Immature natural killer cell (primary cell): ENCODE measurements at places on chromosomes 7 and 10.

DNA sequence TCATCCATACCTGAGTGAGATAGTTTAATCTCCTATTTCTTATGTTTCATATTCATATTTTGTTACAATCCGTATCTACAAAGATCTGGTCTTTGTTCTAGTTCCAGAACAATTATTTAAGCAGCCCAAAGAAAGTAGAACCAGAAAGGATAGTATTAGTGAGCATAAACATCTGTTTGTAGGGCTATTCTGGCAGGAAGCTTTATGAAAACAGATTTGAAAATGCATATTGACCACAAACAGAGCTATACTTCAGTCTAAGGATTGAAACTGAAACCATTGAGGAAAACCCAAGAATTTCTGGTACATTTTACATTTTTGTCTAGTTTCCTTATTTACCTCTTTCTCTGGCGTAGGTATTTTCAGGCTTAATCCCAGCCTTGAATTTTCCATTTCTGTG lies 28.1 kb downstream of the LRGUK start:
- no peak overlapping the region for H3K27ac ChIP-seq
- H3K36me3 ChIP-seq, result peaks cover 4% of the 10 kb centered on the region
- peaks cover 3% of the 10 kb centered on the region for H3K27me3 ChIP-seq
- no peak for DNase-seq
- H3K4me1 ChIP-seq, result no peaks in the 10 kb centered on the region

- peak within 1 kb of the TSS; percentile 71 for H3K4me3 ChIP-seq
- H3K4me1 ChIP-seq, result peaks cover 33% of the 10 kb centered on the region
- DNase-seq, result no peak
- H3K27me3 ChIP-seq, result peaks cover 48% of the 10 kb centered on the region
- no peak within 1 kb of the TSS for H3K27ac ChIP-seq
Measured at GRCh38 chr7:20786779-20787659, at the start of gene SP8. Gene SP8 (minus strand): TSS chr7:20786886. CDS start chr7:20786798, 88 bp downstream.

- no peak for DNase-seq
- H3K4me1 ChIP-seq, result peaks cover 12% of the 10 kb centered on the region
- peaks cover 8% of the 10 kb centered on the region for H3K27me3 ChIP-seq
- H3K27ac ChIP-seq, result no peak overlapping the region
Measured at GRCh38 chr10:13743963-13744362, 157.2 kb downstream of the PRPF18 start.

DNA sequence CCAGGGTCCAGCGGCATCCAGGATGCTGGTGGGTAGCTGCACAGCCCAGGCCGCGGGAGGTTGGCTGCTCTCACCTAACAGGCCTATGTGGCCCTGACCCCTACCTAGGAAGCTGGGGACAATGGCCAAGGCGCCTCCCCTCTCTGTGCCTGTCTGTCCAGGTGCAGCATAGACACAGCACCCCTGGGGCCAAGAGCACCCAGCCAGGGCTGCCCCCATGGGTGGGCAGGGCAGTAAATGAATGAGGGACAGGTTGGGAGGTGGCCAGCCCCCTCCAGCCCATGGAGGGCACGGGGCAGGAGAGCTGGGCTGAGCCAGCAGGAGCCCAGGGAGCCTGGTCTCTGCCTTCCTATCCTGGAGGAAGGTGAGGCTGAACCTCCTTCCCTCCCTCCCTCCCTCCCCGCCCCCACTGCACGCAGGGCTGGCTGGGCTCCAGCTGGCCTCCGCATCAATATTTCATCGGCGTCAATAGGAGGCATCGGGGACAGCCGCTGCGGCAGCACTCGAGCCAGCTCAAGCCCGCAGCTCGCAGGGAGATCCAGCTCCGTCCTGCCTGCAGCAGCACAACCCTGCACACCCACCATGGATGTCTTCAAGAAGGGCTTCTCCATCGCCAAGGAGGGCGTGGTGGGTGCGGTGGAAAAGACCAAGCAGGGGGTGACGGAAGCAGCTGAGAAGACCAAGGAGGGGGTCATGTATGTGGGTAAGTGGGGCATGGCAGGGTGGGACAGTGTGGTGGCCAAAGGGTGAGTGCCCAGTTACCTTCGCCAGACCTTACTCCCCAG lies at the start of gene SNCG:
TSS of gene SNCG (plus strand) at position 484 of the 785 bp plus-strand sequence. CDS start at position 583, 99 bp downstream.
- H3K27me3 ChIP-seq, result no peaks in the 10 kb centered on the region
- no peaks in the 10 kb centered on the region for H3K36me3 ChIP-seq
- no peaks in the 10 kb centered on the region for H3K4me1 ChIP-seq
- H3K27ac ChIP-seq, result no peak within 1 kb of the TSS
- no peak for DNase-seq

- no peak for DNase-seq
- peaks cover 54% of the 10 kb centered on the region for H3K4me1 ChIP-seq
- peaks cover 3% of the 10 kb centered on the region for H3K27me3 ChIP-seq
- H3K27ac ChIP-seq, result no peak overlapping the region
Measured at GRCh38 chr10:80174641-80175395, 30.5 kb downstream of the ANXA11 start.

GRCh38 chr10:71272056-71272771 lies 46.8 kb upstream of the SLC29A3 start:
- no peak overlapping the region for H3K27ac ChIP-seq
- no peak for DNase-seq
- peaks cover 2% of the 10 kb centered on the region for H3K27me3 ChIP-seq
- no peaks in the 10 kb centered on the region for H3K4me1 ChIP-seq

DNA sequence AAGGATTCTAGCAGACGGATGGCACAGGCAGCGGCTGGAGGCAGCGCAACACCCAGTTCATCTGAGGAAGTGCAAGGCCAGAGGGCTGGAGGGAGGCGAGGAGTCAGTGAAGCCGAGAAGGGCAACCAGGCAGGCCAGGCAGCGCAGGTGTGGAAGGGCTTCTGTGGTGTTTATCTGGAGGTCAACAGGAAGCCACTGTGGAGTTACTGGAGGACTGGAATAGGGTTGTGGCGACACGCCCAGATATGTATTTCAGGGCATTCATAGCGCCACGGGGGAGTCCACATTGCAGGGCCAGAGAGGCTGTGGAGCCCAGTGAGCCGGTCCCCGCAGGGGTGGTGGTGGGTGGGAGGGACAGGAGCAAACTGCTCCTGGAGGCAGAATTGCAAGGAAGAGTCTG lies 150.6 kb downstream of the CDH23 start:
- H3K4me3 ChIP-seq, result no peak overlapping the region
- no peaks in the 10 kb centered on the region for H3K4me1 ChIP-seq
- no peaks in the 10 kb centered on the region for H3K36me3 ChIP-seq
- H3K27me3 ChIP-seq, result no peaks in the 10 kb centered on the region
- H3K27ac ChIP-seq, result no peak overlapping the region
- no peak for DNase-seq

DNA sequence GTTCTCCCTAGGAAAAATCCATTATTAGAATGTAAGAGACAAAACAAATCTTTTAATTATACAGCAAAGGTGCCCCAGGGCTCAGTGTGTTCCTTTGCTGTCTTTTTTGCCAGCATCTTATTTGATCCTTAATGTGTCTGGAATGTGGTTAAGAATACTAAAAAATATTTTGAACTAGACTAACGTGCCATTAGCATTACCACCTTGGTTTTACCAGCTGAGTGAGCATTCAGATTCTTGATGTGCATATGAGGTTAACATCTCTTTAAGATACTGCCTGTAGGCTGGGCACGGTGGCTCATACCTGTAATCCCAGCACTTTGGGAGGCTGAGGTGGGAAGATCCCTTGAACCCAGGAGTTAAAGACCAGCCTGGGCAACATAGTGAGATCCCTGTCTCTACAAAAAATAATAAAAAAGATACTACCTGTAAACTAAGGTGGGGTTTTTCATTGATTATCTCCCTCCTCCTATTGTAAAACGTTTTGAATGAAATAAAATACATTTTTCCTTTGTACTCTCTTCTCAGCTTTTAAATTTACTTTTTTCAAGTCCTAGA lies 96.6 kb downstream of the CCNY start:
- peaks cover 78% of the 10 kb centered on the region for H3K4me1 ChIP-seq
- H3K27ac ChIP-seq, result no peak overlapping the region
- H3K4me3 ChIP-seq, result no peak overlapping the region
- H3K36me3 ChIP-seq, result no peaks in the 10 kb centered on the region
- H3K27me3 ChIP-seq, result peaks cover 2% of the 10 kb centered on the region
- DNase-seq, result no peak

DNA sequence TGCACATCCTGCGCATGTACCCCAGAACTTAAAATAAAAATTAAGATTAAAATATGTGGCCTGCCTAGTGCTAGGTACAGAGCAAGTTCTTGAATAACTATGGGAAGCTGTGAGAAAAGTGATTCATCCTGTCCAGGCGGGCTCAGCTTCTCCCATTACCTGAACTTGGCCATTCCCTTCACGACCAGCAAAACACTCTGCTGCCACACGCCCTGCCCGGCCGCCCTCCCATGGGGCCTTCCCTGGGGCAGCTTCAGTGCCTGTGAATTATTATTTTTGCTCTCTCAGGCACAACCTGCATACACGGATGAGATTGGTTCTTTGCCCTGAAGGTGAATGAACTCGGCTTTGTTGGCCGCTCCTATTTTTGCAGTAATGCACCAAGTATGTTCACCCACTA lies 209.2 kb upstream of the SHH start:
- peaks cover 7% of the 10 kb centered on the region for H3K27me3 ChIP-seq
- H3K27ac ChIP-seq, result no peak overlapping the region
- no peaks in the 10 kb centered on the region for H3K4me1 ChIP-seq
- H3K36me3 ChIP-seq, result no peaks in the 10 kb centered on the region

GRCh38 chr7:39971924-39972323 lies 21.9 kb downstream of the CDK13 start:
- DNase-seq, result no peak
- H3K27me3 ChIP-seq, result peaks cover 14% of the 10 kb centered on the region
- no peaks in the 10 kb centered on the region for H3K36me3 ChIP-seq
- peaks cover 78% of the 10 kb centered on the region for H3K4me1 ChIP-seq
- H3K27ac ChIP-seq, result peak overlapping the region; percentile 15
- H3K4me3 ChIP-seq, result peak overlapping the region; percentile 15

- peaks cover 2% of the 10 kb centered on the region for H3K4me1 ChIP-seq
- no peak overlapping the region for H3K27ac ChIP-seq
- H3K36me3 ChIP-seq, result no peaks in the 10 kb centered on the region
- no peak for DNase-seq
- no peak overlapping the region for H3K4me3 ChIP-seq
Measured at GRCh38 chr10:113056441-113057021, 106.5 kb downstream of the TCF7L2 start.

- H3K27ac ChIP-seq, result no peak overlapping the region
- DNase-seq, result no peak
- peaks cover 15% of the 10 kb centered on the region for H3K27me3 ChIP-seq
- no peak overlapping the region for H3K4me3 ChIP-seq
Measured at GRCh38 chr10:31028081-31028480, 3.6 kb downstream of the ZNF438 start.

- peaks cover 7% of the 10 kb centered on the region for H3K27me3 ChIP-seq
- H3K27ac ChIP-seq, result no peak overlapping the region
- DNase-seq, result no peak
- H3K4me3 ChIP-seq, result no peak overlapping the region
Measured at GRCh38 chr10:112336556-112337201, 37.2 kb upstream of the ACSL5 start.

DNA sequence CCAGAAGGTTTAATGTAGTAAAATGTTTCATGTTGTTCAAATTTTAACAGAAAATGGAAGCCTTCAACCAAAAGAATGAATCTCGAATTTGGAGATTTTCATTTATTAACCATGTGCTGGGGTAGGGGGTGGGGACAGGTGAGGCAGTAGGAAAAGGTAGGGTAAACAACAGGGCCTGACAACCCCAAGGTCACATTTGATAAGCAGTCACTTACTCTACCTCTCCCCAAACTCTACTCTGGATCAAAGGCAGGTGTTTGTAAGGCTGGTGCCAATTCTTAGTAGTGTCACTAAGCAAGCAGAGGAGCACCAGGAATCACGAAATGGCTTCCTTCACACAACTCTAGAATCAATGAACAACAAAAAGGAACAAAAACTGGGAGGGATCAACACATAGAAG lies 138.0 kb downstream of the ZFAND4 start:
- no peaks in the 10 kb centered on the region for H3K27me3 ChIP-seq
- DNase-seq, result no peak
- H3K4me1 ChIP-seq, result peaks cover 11% of the 10 kb centered on the region
- H3K4me3 ChIP-seq, result no peak overlapping the region
- no peak overlapping the region for H3K27ac ChIP-seq
- peaks cover 5% of the 10 kb centered on the region for H3K36me3 ChIP-seq

DNA sequence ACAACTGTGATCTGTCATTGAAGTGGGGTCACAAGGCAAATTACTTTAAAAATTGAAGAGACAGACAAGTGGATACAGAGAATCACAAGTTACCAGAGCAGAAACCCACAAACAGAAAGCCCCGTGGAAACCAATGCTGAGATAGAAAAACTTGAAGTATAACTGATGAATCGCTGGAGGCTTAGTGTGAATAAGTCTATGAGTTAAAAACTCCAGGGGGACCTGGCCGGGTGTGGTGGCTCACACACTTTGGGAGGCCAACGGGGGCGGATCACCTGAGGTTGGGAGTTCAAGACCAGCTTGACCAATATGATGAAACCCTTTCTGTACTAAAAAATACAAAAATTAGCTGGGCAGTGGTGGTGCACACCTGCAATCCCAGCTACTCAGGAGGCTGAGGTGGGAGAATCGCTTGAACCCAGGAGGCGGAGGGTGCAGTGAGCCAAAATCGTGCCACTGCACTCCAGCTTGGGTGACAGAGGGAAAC lies 69.7 kb upstream of the ZNRF2 start:
- no peak overlapping the region for H3K4me3 ChIP-seq
- H3K36me3 ChIP-seq, result no peaks in the 10 kb centered on the region
- DNase-seq, result no peak
- no peaks in the 10 kb centered on the region for H3K4me1 ChIP-seq
- peaks cover 5% of the 10 kb centered on the region for H3K27me3 ChIP-seq
- no peak overlapping the region for H3K27ac ChIP-seq

DNA sequence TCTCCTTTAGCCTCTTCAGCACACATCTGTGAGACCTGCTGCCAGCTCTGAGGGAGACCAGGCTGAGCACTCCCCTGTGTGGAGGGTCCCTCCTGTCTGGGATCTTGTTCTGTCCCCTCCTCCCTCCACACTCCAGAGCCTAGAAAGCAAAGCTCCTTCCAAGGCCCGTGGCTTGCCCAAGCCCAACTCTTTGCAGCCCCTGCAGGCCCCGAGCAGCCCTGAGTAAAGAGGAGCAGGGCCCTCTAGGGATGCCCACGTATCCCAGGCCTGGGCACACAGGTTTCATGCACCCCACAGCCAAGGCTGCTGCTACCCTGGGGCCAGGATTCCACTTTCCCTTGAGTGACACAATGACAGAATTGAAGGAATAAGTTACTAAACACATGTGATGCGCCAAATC lies 24.0 kb downstream of the COBL start:
- no peak overlapping the region for H3K27ac ChIP-seq
- no peaks in the 10 kb centered on the region for H3K4me1 ChIP-seq
- no peaks in the 10 kb centered on the region for H3K36me3 ChIP-seq
- no peaks in the 10 kb centered on the region for H3K27me3 ChIP-seq
- no peak overlapping the region for H3K4me3 ChIP-seq

GRCh38 chr10:21372651-21373410 lies 152.7 kb downstream of the SKIDA1 start:
- peaks cover 9% of the 10 kb centered on the region for H3K27me3 ChIP-seq
- no peaks in the 10 kb centered on the region for H3K36me3 ChIP-seq
- no peak overlapping the region for H3K27ac ChIP-seq
- H3K4me1 ChIP-seq, result peaks cover 4% of the 10 kb centered on the region

GRCh38 chr7:3057066-3057420 lies 13.4 kb upstream of the CARD11 start:
- H3K4me1 ChIP-seq, result peaks cover 5% of the 10 kb centered on the region
- H3K36me3 ChIP-seq, result no peaks in the 10 kb centered on the region
- no peak overlapping the region for H3K27ac ChIP-seq
- H3K4me3 ChIP-seq, result no peak overlapping the region

- DNase-seq, result no peak
- H3K36me3 ChIP-seq, result no peaks in the 10 kb centered on the region
- H3K27ac ChIP-seq, result no peak overlapping the region
- peaks cover 5% of the 10 kb centered on the region for H3K27me3 ChIP-seq
- H3K4me1 ChIP-seq, result no peaks in the 10 kb centered on the region
- H3K4me3 ChIP-seq, result no peak overlapping the region
Measured at GRCh38 chr10:117754770-117755658, 212.5 kb downstream of the EMX2 start.

GRCh38 chr10:77834943-77835668 lies 91.4 kb downstream of the DLG5 start:
- peaks cover 3% of the 10 kb centered on the region for H3K27me3 ChIP-seq
- peaks cover 33% of the 10 kb centered on the region for H3K36me3 ChIP-seq
- H3K4me3 ChIP-seq, result no peak overlapping the region
